ENCODE measurements at places on chromosomes 3 and 15.

GRCh38 chr3:7146529-7146928 is 285.6 kb downstream of the GRM7 start:
- DNase-seq, result no peak

- no peak for DNase-seq
These were observed 170.4 kb downstream of the ZMAT3 start for GRCh38 chr3:178901204-178901603.

- peak; percentile 13 for DNase-seq
These were observed 547.8 kb upstream of the TBL1XR1 start for GRCh38 chr3:177744873-177745606.

- no peak for DNase-seq
These were observed 20.4 kb upstream of the PCOLCE2 start for GRCh38 chr3:142909282-142909681.

- no peak for DNase-seq
These were observed 120.8 kb upstream of the POU1F1 start for GRCh38 chr3:87397211-87397610.

- no peak for DNase-seq
These were observed 567.2 kb upstream of the NECTIN3 start for GRCh38 chr3:110504401-110504800.

GRCh38 chr3:108554229-108554628 is 35.0 kb downstream of the CIP2A start:
- no peak for DNase-seq

GRCh38 chr15:76517910-76518309 is 181.3 kb downstream of the ISL2 start:
- DNase-seq, result no peak

GRCh38 chr15:55652909-55653495 is 64.9 kb upstream of the PYGO1 start:
- no peak for DNase-seq

GRCh38 chr3:14464141-14464465 is 61.7 kb downstream of the SLC6A6 start:
- no peak for DNase-seq
